Activated naive CD4-positive, alpha-beta T cell (primary cell): ENCODE measurements at places on chromosomes 5 and 9.

DNA sequence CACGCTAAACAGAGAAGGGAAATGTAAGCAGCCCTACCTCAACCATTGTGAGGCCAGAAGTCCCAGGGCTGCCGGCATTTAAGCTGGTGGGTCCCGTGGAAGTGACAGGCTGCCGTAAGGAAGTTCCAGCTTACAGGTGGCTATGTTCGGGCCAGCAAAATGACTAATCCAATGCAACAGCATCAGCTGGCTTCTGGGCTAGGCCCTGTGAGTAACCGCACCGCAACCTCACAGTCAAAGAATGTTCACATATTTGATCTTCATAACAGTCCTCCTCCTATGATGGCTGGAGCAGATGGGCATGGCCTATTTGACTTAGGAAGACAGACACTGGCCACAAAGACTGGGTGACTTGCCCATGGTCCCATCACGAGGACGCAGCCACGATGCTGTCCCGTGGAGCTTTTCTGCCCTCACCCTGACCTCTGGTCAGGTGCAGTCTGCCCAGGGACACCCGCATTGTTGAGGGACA, 88.2 kb downstream of the LIFR start:
- no peak for DNase-seq

- no peak for DNase-seq
Measured at GRCh38 chr9:127514468-127514867, 63.2 kb downstream of the LRSAM1 start.

DNA sequence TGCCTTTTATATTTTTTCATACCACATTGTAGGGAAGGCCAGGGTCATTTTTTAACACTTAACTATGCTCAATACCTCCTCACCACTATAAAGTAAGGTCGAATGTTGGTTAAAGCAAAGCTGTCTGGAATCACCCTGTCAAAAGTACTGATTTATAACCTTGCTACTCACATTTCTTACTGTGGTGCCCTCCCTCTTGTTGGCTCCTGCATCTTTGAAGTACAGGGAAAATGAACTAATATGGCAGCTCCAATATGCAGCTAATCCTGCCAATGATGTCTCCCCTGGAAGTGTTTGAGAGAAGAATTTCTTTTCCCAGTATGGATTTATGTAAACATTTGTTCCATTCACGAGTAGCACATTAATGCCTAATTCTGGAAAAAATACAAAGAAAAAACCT, 108.4 kb upstream of the RPS23 start:
- DNase-seq, result no peak

DNA sequence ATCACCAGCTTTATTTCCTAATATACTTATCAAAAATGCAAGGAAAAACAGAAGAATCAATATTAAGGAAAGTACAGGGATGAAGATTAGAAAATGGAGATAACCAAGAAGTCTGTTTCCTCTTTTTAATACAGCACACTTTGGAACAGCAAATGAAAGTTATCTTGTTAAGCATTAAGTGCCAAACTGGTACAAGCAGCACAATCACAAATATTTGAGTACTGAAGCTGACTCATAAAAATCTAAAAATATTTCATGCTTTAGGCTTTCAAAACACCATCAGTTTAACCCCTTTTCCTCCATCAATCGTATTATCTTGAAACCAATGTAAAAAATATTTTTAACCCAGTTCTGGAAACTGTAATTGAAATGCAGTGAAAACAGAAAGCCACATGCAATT, 2.7 kb downstream of the FBXW11 start:
- no peak for DNase-seq

- no peak for DNase-seq
Measured at GRCh38 chr9:134206311-134207300, 42.2 kb upstream of the RNU6ATAC start.

- DNase-seq, result peak; percentile 36
Measured at GRCh38 chr9:89701221-89701798, 96.5 kb downstream of the GADD45G start.

DNA sequence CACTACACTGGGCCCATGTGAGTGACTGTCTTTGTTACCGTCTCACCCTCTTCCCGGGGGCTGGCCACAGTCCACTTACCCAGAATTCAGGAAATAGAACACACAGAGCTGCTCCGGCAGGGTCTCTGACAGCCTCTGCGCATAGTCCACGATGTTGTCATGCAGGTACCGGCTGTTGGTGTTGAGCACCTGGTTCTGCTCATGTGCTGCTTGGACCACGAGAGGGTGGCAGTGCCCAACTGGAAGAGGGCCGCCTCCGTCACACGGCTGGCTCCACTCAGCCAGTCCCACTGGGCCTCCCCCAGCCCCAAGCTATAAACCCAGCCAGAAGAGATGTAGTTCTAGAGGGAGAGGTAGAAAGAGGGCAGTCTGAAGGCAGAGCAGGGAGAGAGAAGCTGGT, 2.7 kb downstream of the PHYKPL start:
- DNase-seq, result no peak

- DNase-seq, result no peak
Measured at GRCh38 chr5:75608870-75609269, 2.4 kb upstream of the ANKDD1B start.

DNA sequence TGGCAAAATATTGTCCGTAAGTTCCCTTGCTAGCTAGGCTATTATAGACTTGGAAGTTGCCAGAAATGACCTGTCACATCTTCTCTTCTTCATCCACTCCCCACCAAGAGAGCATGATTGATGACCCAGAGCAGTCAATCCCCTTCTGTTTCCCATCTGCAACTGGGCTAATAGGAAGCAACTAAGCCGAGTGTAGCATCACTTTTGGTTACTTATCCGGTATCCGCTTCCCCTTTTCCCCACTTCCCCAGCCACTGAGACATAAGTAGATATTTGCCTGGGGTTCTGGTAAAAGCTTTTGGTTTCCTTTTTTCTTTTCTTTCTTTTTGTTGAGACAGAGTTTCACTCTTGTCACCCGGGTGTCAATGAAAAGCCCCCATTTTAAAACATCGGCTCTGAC, 29.4 kb upstream of the LIFR start:
- no peak for DNase-seq

DNA sequence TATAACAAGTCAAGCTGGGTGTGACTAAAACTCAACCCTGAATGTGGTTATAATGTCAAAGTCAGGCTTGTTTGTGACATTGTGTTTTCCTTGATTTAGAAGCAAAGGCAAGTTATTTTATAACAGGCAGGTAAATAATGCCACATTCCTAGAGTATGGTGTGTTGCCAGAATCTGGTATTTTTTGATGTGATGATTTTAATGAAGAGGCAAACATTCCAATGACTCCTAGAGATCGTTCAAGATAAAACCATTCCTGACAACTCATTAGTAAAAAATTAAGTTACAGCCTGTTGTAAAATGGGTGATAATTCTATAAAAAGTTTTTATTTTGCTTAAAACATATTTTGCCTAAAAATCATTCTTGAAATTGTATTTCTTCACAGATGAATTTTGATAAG, 60.0 kb downstream of the RAB14 start:
- no peak for DNase-seq

- DNase-seq, result no peak
Measured at GRCh38 chr5:119288379-119289033, 67.3 kb upstream of the TNFAIP8 start.

- DNase-seq, result no peak
Measured at GRCh38 chr5:168128557-168128956, 162.9 kb upstream of the WWC1 start.

- DNase-seq, result no peak
Measured at GRCh38 chr5:164097749-164098148, 592.3 kb downstream of the MAT2B start.

GRCh38 chr5:171477666-171478065, 58.2 kb downstream of the FGF18 start:
- DNase-seq, result no peak

GRCh38 chr5:55510523-55510880, 24.3 kb downstream of the PLPP1 start:
- DNase-seq, result no peak

DNA sequence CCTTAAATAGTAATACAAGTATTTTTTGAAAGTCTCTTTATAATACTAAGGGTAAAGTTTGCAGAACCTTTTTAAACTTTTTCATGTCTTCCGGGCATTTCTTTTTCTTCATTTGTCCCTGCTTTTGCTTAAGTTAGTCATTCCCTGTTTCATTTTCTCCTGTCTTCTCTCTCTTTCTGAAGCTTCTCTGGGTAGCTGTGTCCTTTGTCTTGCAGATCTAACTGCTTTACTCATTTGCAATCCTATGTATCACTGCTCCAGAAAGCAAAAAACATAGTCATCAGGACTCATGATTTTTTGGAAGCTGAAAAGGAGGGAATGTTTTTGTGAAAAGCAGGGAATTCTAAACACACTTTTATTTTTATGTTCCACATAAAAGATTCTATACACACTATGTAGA, 301.7 kb downstream of the MRPS30 start:
- no peak for DNase-seq

- DNase-seq, result no peak
Measured at GRCh38 chr5:98784411-98784810, 10.9 kb downstream of the RGMB start.

GRCh38 chr5:148070621-148071020, 6.8 kb downstream of the SPINK5 start:
- no peak for DNase-seq

DNA sequence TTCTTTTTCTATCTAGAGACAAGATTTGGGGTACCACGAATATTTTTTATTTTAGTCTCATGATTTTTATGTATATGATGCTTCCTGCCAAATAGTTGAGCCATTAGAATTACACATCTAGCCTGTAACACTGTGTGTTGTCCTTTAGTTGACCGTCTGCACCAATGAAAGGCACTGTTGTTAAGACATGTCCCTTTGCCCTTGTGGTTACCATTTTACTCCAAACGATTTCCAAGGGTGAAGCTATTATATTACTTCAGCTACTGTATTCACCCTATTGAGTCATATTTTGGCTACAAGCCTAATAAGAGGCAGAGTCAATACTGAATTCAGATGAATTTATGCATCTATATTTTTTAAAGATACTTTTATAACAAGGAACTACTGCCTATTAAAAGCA, 207.6 kb downstream of the CETN3 start:
- DNase-seq, result no peak

GRCh38 chr9:76359766-76360165, 34.5 kb downstream of the RFK start:
- no peak for DNase-seq

- no peak for DNase-seq
Measured at GRCh38 chr9:135506327-135507103, 6.0 kb downstream of the MRPS2 start.

DNA sequence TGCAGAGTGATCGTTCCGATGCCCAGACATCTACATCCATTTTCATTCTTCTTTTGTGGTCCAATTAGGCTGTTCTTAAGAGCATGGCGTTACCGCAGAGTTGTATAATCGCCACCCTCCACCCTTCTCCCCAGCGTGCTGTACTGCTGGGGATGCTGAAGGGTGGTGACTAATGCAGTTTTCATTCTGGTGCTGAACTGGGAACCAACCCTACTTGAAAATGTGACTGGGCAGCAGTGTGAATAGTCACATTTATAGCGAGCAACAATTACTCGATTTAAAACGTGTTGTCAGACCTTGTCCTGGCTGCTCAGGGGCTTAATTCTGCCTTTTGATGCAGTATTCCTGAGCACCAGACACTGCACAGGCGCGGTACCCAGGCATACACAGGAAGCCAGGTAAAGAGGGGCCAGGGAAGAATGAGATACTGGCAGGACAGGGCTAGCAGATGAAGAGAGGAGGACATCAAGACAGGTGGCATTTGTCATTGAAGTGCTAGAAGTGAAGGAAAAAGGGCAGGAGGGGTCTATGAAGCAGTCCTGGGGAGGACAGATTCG, 719 bp upstream of the ISCA1 start:
- DNase-seq, result no peak

DNA sequence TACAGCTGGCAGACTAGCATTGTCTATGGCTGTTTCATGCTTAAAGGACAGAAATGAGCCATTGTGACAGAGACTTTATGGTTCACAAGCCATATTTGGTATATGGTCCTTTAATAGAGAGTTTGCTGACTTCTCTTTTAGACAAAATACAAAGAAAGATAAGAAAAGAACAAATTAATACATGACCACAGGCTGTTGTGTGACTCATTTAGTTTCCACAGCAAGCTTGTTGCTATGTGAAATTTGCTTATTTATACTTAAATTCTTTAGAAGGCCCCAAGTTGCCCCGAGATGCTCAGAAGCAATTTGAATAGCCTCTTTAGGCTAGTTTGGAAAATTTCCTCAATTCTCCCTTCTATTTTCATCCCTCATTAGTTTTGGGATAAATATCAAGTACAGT, 315.3 kb upstream of the RPS23 start:
- DNase-seq, result no peak

- DNase-seq, result no peak
Measured at GRCh38 chr9:26524267-26524666, 368.3 kb downstream of the CAAP1 start.

GRCh38 chr5:5979761-5980537, 398.4 kb downstream of the MED10 start:
- no peak for DNase-seq

- DNase-seq, result no peak
Measured at GRCh38 chr5:72474046-72474500, 33.1 kb downstream of the ZNF366 start.

DNA sequence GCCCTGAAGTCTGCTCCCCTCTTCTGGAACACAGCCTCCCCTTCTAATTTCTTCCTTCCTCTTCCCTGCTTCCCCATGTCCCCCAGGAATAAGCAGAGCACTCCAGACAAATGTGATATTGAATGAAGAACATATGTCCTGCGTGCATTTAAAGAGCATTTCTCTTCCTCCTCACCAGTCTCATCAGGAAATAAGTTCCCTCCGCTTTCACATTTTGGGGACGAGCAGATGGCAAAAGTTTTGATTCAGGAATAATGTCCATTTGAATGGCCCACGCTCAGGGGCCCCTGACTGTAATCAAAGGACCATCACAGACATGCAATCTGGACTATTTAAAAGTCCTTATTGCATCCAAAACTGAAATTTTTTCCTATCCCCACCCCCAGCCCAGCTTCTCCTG, 316.1 kb downstream of the CDK5RAP2 start:
- DNase-seq, result no peak

- no peak for DNase-seq
Measured at GRCh38 chr5:161286066-161286655, 260.4 kb downstream of the GABRB2 start.

GRCh38 chr9:124238546-124239140, 19.1 kb upstream of the NEK6 start:
- DNase-seq, result no peak

DNA sequence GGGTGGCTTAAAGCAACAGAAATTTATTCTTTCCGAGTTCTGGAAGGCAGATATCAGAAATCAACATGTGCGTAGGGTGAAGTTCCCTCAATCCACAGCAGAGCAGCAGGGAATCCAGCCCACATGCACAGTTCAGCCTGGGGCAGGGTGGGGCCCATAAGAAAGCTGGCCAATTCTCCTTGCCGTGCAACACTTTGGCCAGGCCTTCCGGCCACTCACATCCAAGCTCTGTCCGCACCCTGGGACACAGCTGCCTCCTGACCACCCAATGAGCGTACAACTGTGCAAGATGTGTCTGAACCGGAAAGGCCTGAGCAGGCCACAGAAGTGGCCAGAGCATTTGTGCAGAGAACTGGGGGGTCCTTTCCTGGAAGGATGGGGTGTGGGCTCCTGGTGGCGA, 274.9 kb downstream of the GADD45G start:
- no peak for DNase-seq

GRCh38 chr5:127909066-127909465, 174.5 kb upstream of the SLC12A2 start:
- no peak for DNase-seq

- no peak for DNase-seq
Measured at GRCh38 chr5:160616712-160617497, 195.2 kb downstream of the PTTG1 start.

- no peak for DNase-seq
Measured at GRCh38 chr9:20570756-20571155, 51.5 kb downstream of the MLLT3 start.

GRCh38 chr9:1726993-1727759, 288.0 kb upstream of the SMARCA2 start:
- no peak for DNase-seq

GRCh38 chr9:127930231-127931091, at the start of gene PIP5KL1:
Gene PIP5KL1, minus strand, starts transcription at chr9:127930777. Its CDS starts 25 bp downstream, at chr9:127930752.
- DNase-seq, result peak; percentile 63
